ENCODE measurements at places on chromosomes 16 and 17.
A peak's percentile ranks its signal among the peaks of the same experiment; 100 is the strongest.

GRCh38 chr16:35908942-35909341 is 2449.5 kb downstream of the TP53TG3F start:
- DNase-seq = no peak

DNA sequence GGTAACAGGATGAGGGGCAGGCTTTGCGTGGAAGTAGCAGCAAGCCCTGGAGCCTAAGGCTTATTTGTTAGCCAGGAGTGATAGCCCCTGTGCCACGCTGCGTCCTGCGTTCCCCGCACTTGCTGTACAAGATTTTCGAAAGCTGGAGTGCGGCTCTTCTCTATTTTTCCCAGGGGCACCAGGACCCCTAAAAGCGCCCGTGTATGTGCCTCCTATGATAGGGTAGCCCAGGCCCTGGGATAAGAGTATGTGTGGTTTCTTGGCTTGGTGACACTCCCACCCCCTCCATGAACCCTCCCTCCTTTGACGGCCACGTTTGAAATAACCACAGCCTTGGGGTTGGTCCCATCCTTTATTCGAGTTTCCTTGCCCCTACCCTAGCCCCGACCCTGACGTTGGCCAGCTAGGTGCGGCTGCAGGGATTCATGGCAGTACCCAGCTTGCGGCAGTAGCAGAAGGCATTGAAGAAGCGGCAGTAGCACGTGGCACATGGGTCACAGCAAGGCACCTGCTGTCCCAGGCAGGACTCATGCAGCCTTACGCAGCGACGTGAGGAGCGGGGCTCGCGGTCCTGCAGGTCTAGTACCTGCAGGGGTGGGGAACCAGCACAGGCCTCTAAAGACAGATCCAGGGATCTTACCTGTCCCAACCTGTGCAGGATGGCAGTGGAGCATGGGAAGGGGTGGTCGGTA is 968 bp downstream of the AGRP start:
- DNase-seq = no peak

- DNase-seq = no peak
Observed at GRCh38 chr16:2364638-2365210, 24.2 kb upstream of the ABCA3 start.

- no peak for DNase-seq
Observed at GRCh38 chr17:7570351-7570750, 8.6 kb downstream of the SENP3 start.

DNA sequence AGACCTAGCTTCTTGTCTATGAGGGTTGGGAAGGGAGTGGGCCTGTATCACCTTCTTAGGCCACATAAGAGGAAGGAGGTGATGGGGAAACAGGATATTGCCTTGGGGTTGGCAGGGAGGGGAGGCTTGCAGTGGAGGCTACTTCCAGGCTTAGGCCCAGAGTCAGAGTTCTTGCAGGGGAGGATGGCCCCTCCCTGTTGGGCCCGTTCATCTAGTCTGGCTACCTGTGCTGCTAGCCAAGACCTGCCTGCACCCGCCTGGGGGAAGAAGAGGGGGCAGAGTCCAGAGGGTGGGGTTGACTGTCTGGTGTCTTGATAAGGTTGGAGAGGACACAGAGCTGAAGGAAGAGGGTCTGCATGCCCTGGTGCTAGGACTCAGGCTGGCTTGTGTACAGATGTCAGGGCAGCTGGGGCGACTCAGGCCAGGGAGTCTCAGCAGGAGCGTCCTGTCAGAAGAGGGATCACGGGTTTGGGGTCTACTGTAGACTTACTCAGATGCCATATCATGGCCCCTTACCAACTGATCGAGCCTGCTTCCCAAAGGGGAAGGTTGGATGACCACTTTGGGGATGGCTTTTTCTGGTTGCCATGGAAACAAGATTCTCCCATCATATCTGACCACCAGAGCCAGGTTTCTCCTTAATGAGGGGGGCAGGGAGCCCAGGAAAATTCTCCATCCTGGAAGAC is 5.3 kb downstream of the KDM6B start:
- DNase-seq = no peak

- no peak for DNase-seq
Observed at GRCh38 chr17:79845601-79845949, 6.3 kb upstream of the CBX4 start.

- no peak for DNase-seq
Observed at GRCh38 chr17:50534222-50534978, 1.9 kb downstream of the EPN3 start.

DNA sequence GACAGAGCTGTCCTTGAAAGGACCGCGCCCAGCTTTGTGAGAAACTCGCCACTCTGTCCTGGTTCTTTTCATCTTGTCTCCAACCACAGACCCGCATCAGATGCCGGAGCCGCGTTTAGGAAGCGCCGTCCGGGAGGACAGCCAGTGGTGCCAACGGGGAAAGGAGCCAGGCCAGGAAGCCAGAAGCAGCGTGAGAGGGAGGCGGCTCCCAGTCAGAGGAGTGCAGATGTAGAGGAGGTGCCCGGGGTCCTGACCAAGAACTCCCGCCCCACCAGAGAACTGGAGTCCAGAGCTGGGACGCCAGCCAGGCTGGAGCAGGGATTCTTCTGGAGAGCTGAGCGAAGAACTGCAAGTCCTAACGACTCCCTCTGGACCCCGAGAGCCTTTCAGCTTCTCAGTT is 49.3 kb upstream of the TNRC6C start:
- DNase-seq = no peak

DNA sequence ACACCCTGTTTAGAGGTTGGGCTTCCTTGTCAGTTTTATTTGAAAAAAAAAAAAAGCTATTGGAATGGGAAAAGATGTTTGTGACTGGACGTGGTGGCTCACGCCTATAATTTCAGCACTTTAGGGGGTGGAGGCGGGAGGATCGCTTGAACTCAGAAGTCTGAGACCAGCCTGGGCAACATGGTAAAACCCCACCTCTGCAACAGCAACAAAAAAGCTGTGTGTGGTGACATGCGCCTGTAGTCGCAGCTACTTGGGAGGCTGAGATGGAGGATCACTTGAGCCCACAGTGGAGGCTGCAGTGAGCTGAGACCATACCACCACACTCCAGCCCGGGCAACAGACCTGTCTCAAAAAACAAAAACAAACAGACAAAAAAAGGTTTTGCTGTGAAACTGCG is 66.1 kb upstream of the SIAH1 start:
- no peak for DNase-seq

GRCh38 chr17:66542129-66542966 is 239.9 kb downstream of the PRKCA start:
- DNase-seq = no peak

GRCh38 chr17:46895171-46895570 is 27.8 kb upstream of the GOSR2 start:
- DNase-seq = no peak

- DNase-seq = no peak
Observed at GRCh38 chr16:23907903-23908302, 72.1 kb downstream of the PRKCB start.

DNA sequence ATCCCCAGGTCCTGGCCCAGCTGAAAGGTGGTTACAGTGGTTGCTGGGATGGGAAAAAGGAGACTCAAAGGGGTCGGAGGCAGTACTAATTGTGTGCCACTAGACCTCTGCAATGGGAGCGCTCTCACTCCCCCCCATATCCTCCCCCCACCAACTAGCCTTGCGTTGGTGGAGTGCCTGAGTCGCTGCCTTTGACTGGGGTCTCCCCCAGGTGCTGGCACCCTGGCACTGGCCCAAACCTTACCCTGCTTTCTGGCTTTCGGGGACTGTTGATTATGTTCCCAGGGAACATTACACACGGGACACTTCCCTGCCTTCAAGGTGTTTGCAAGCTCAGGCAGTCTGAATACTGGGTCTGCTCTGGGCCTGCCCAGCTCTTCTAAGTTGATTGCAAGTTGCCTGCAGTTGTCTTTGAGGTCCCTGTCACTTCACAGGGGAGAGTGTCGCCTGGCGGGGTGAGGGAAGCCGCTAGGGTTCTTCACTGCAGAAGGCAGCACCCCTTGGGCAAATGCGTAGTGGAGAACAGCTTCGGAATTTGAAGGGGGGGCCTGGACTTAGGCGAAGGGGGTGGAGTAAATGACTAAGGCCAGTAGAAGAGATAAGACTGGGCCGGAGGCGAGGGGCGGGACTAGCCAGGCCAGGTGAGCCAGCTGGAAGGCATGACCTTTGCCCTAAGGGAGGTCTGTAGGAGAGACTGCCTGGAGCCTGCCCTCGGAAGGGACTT is 98.0 kb downstream of the RAB11FIP4 start:
- DNase-seq = no peak

DNA sequence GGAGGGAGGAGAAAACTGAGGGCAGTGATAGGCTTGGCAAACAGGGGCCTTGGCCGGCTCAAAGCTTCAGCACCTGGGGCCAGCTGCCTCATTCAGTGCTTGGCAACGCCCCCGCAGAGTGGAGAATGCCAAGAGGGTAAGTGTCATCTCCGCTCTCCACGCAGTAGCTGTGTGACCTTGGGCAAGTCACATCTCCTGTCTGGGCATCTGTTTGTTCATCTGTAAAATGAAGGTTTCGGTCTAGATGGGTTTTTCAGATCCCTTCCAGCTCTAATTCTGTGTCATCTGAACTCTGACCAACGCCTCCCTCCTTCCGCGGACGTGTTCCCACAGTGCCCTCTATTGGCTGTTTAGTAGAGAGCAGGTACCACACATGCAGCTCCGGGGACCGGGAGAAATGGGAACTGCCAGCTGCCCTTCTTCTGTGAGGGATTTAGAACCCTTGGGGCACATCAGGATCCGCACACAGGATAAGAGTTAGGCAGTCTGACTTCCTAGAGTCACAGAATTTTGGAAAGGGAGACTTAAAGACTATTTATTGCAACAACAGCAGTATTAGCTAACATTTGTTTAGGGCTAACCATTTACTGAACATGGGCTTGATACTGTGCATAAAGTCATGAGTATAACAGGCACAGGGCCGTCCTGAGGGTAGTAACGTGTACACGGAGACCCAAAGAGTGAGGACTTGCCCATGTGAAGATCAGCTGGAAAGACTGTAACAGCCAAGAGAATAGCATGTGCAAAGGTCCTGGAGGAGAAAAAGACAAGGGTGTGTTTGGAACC is 26.8 kb downstream of the GP2 start:
- peak; percentile 9 for DNase-seq

- DNase-seq = no peak
Observed at GRCh38 chr17:31900877-31901276, 631 bp downstream of the UTP6 start.

GRCh38 chr17:17931159-17931558 is 41.0 kb downstream of the TOM1L2 start:
- no peak for DNase-seq

DNA sequence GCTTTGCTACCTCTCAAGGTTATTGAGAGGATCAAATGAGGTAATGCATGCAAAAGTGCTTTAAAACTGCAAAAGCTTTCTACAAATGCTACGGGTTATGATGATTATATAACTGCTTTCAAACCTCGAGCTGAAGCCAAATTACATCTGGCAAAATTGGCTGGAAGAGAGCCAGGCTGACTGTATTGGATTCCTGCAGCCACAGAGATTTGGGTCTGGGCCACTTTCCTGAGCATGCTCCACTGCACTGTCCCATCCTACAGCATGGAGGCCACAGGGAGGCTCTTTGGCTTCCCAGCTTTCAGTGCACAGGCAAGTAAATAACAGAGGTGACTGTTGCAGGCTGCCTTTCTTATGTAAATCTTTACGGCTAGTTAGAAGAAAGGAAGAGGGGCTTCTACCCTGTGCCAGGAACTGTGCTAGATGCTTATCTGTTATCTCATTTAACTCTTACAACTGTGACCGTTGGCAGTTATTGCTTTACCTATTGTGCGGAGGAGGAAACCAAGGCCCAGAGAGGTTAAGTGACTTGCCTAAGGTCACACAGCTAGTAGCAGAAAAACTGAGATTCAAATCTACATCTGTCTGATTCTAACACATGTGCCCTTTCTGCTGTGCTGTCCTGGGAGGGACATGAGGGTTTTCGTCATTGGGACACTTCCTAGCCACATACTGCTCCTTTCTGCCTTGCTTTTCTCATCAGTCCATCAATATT is 121.8 kb downstream of the SPACA3 start:
- no peak for DNase-seq

DNA sequence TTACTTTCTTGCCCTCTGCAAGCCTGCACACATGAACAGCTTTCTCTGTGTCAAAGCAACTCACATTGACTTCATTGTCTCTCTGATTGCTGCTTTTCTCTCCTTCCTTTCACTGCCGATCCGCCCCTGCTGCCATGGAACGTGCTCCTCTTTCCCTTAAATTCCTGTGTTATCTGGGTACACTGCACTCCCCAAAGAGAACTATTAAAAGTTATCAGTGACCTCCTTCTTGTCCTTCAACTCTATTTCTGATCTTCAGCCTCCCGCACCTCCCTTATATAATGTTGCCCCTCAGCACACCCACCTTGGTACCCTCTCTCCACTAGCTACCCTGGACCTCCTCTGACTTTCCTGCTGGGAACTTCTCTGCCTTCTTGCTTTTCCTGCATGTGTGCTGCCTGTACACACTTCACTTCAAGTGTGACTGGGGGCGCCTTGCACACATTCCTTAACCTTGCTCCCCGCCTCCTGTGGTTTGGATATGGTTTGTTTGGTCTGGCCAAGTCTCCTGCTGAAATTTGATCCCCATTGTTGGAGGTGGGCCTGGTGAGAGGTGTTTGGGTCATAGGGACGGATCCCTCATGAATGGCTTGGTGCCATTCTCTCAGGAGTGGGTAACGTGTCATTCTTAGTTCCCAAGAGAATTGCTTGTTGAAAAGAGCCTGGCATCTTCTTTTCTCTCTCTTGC is 26.7 kb upstream of the PMP22 start:
- no peak for DNase-seq

DNA sequence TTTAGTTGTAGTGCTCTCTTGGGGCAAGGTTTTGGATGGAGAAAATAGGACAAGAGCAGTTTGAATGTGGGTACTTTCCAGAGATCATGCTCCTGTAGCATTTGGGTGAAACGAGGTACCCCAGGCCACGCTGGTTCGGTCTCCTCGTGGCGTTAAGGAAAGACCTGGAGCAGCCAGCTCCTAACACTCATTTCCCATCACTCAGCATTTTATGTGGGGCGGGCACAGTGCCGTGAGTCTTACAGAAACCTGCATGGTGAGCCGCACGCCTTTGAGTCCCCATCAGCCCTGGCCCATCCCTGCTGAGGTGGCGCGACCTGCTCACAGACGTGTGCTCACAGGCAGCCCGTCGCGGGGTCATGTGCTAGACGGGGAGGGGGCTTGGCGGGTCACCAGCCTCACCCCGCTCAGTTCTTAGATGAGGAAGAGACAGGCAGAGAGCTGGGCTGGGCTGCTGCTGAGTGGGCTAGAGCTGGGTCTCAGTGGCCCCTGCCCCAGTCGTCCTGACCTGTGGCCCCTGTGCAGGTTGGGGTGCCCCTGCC is 37.3 kb downstream of the TBCD start:
- DNase-seq = no peak

- no peak for DNase-seq
Observed at GRCh38 chr16:59048876-59049275, 314.8 kb upstream of the GOT2 start.

Data from T-helper 1 cell (primary cell).